ENCODE measurements at places on chromosomes 11 and 22. TPM values are rescaled to one million over a fixed set of nuclear protein-coding genes. Genes with fewer than 3 reads are reported as not detected.

- peak; percentile 80 for DNase-seq
Observed at GRCh38 chr22:22558972-22559603, at the start of gene PRAME. PRAME (minus strand) TSS chr22:22559265; CDS start chr22:22556832, 2,433 bp downstream.

DNA sequence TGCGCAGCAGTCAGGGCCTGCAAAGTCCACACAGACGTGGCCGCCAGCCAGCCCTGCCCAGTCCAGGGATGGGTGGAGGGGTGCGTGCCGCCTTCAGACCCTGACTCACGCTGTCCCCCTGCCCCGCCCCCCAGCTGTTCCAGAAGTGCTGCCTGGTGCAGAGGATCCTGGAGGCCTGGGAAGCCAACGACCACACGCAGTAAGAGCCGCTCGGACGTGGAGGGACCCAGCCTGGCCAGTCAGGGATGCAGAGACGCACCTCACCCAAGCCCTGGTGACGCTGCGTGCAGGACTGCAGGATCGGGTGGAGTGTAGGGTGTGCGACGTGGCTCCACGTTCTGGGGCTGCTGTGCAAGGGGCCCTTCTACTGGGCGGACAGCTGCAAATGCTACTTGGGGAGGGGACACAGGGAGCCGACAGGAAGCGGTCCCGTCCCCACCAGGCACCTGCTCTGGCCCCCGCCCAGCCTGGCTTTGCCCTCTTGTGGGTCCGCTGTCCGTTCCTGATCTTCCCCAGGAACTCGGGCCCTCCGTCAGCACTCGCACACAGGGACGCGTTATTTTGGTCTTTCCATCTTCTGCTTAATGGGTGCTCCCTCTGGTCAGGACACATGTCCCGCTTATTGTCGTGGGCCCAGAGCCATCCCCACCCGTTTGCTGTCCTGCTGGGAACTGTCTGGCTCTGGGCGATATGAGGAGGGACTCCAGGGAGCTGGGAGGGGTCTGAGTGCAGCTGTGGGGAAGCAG, 42.5 kb downstream of the SBF1 start:
- DNase-seq, result no peak

DNA sequence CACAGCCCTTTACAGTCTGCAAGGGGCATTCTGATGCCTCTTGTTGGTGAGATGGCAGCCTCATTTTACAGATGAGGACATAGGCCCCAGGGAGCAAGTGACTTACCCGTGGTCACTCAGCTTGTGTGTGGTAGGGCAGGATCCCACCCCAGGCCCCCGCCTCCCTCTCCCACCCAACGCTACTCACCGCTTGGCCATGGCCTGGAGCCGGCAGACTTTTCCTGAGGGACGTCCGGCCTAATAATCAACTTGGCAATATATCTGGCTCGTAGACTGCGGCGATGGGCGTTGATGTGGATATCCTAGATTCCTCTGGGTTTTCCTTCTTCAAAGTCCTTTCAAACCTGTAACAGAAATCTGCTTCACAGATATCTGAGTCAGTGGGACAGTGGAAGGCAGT, 57.1 kb downstream of the ARHGAP8 start:
- no peak for DNase-seq

DNA sequence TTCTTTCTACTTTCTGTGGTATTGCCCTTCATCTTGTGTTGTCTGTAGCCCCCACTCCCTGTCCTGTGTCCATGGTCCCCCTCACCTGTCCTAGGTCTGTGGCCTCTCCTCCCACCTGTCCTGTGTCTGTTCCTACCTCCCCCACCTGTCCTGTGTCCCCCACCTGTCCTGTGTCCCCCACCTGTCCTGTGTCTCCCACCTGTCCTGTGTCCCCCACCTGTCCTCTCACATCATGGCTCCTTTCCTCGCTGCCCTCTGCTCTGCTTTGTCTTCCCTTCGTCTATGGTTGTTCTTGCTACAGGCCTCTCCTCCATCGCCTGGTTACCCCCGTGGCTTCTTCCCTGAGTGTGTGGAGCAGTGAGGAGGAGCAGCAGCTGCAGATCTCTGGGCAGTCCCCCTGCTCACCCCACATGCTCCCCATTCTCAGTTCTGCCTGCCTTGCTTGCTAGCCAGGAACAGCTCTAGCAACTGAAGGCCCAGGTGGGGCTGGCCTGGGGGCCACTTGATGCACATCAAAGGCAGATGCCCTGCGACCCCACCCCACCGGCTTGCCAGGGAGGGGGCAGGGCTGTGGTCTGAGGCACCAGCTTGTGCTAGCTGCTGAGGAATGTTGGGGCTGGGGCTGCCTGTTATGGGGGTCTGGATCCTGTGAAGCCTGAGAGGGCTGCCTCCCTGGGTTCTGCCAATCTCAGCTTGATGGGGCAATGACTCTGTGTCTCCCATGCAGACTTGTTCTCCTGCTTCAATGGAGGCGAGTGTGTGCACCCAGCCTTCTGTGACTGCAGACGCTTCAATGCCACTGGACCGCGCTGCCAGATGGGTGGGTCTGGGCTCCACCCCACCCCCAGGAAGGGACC, 5.6 kb downstream of the OTOG start:
- DNase-seq, result no peak

DNA sequence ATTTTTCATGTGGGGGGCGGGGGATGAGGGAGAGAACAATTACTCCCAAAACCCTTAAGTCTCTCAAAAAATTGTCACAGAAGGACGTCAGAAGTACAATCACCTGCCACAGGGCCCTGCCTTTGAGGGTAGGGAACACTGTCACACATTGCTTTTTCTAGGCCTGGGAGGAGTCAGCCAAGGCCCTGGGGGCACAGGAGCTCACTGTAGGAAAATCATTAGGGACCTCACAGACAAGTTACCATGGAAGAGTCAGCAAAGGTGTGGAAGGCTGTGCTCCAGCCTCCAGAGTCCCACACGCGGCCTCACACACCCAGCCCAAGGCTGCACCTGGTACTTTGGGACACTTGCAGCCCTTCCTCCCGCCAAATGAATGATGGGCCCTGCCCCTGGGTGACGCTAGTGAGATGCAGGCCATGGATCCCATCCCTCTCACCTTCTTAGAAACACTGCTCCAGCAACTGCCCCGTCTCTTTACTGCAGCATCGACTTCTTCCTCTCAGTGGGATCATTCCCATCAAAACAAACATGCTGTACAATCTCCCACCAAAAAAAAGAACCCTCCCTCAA, 3.3 kb downstream of the PLEKHA7 start:
- no peak for DNase-seq

Gene SEZ6L
- not detected for total RNA-seq

Gene ANKK1
- 0.22 TPM for total RNA-seq

Data from HCT116 (cell line).